OCI-M1 (cell line): ENCODE measurements at places on chromosomes 12 and 14.
A peak's percentile ranks its signal among the peaks of the same experiment; 100 is the strongest.

GRCh38 chr12:16474801-16475200 is 127.4 kb downstream of the MGST1 start:
- no peak for DNase-seq

DNA sequence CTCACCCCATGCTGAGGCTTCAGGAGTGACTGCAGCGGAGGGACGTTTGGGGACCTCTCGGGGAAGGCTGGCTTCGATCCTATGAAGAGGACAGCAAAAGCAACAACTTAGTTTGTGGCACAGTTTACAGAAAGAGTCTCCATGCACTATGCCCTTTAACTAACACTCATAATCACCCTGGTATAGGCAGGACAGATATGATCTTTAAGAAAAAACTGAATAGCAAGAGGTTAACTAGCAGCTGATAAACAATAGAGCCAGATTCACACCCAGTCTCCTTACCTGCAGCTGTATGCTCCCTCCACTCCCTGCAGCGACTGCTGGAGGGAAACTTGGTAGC is 27.4 kb downstream of the TMEM63C start:
- no peak for DNase-seq

DNA sequence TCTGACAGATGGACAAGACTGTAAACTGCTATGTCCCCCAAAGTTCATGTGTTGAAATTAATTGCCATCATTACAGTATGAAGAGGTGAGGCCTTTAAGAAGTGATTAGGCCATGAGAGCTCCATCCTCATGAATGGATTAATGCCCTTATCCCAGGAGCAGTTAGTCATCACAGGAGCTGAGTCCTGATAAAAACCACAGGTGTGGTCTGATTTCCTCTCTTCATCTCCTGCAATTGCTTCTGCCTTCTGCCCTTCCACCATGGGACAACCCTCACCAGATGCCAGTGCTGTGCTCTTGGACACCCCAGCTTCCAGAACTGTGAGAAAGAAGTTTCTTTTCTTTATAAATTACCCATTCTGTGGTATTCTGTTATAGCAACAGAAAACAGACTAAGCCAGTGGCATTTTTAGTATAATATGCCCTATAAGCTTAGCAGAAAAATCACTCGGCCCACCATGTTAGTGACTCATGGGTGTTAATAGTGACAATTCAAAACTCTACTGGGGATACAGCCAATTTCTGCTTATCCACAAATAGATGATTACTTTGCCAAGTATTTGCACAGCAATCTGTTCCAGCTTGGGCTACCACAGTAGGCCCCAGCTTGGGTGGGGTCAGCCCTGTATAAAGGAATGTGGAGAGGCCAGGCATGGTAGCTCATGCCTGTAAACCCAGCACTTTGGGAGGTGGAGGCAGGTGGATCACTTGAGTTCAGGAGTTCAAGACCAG is 129.0 kb upstream of the BCL2L14 start:
- no peak for DNase-seq

- DNase-seq = no peak
Measured at GRCh38 chr12:90085494-90086274, 377.0 kb upstream of the ATP2B1 start.

- peak; percentile 85 for DNase-seq
Measured at GRCh38 chr12:31906557-31907301, 52.5 kb upstream of the RESF1 start.

GRCh38 chr14:57390806-57391516 is 575 bp downstream of the NAA30 start:
- DNase-seq = peak; percentile 49

GRCh38 chr14:55706365-55706684 is 126.3 kb downstream of the KTN1 start:
- peak; percentile 2 for DNase-seq

DNA sequence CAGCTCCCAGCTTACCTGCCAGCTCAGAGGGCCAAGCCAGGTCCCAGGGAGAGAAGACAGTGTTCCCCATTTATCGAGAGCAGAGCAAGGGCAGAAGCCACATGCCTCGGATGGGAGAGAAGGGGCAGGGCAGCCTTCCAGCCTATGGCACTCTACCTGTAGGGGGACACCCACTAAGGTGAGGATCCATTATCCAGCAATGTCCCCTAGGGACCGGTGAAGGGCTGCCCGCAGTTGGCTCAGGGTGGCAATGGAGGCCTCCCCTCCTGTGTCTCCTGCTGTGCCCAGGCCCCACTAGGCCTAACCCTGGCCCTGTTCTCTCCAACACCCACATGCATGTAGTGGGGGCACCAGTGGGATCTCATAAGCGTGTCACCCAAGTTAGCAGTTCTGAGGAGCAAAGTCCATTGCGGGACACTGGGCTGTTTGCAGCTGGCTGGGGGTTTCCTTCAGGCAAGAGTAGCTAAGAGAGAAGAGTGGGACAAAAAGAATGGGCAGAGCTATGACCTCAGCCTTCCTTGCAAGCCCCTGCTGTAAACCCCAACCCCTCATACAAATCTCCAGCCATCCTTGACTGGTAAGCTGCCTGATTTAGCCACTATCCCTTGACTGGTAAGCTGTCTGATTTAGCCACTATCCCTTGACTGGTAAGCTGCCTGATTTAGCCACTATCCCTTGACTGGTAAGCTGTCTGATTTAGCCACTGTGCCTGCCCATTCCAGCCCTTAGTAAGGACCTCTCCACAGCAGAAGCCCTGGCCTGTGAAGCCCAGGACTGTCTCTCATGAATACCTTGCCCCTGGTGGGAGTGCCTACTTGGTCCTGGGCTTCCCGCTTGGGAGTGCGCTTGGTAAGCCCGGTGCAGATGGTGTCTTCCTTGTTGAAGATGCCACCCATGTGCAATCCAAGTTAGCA is 5.2 kb upstream of the ASB2 start:
- no peak for DNase-seq

GRCh38 chr14:104101086-104101621 is 15.7 kb downstream of the ASPG start:
- no peak for DNase-seq
